H4 (cell line): ENCODE measurements at places on chromosomes 5 and 9.
A peak's percentile ranks its signal among the peaks of the same experiment; 100 is the strongest.

- no peak for DNase-seq
Observed at GRCh38 chr5:1364211-1364610, 19.3 kb upstream of the CLPTM1L start.

DNA sequence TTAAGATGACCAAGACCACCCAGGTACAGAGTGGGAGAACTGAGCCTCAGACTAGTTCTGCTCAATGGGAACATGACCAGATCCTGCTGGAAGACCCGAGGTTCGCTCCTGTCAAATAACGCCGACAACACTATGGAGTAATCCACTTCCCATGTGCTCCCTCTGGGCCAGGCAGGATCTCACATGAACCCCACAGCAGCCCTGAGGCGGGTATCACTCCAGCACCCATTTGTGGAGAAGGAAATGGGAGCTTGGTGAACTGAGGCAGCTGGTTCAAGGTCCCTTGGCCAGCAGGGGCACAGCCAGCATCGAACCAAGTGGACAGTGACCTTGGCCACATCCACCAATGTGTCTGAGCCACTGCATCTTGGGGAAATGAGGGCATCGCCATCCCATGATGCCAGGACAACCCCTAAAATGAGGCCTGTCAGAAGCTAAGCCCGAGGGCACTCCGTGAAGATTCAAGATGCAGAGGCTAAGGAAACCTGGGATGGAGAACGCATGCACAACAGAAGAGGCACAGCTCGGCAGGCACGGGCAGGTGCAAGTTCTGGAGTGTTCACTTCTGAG, 8.5 kb downstream of the ANKS6 start:
- no peak for DNase-seq

DNA sequence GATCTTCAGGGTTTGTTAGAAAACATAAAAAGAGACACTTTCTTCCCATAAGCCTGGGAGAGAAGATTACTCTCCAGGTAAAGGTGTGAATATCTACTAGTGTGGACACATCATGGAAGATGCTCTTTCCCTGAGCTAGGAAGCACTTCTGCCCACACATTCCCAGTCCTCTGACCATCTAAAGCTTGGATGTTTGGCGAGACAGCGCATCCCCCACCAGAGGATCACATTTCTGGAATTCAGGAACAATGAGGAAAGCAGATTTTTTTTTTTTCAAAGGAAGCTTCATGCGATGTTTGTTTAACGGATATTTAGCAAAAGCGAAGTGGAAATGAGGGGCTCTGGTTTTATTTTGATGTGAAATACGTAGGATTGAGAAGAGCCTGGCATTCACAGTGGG, 6.2 kb downstream of the SVEP1 start:
- DNase-seq, result no peak

DNA sequence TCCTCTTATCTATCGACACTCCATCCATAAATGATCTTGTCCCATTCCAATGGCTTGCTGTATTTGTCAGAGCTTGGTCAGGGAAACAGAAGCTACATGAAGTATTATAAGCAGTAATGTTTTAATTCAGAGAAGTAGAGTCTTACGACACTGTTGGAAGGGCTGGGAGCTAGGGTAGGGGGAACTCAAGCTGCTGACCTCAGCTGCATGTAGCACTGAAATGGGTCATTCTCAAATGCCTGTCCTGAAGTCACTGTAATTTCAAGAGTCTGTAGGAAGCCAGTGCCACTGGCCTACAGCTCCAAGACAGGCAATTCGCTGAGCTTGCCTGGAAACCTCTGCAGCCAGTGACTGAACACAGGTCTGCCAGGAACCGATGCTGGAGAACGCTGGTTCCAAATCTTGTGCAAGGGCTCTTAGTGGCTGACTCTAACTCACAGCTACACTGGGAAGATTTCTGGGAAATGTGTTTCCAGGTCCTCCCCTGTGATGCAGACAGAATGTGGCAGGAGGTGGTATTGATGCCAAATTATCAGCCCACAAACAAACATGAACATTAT, 532.4 kb downstream of the CCDC171 start:
- no peak for DNase-seq

GRCh38 chr9:99466104-99466503, 244.0 kb downstream of the SEC61B start:
- DNase-seq, result no peak

GRCh38 chr9:30522061-30522460, 1862.4 kb upstream of the ACO1 start:
- no peak for DNase-seq

DNA sequence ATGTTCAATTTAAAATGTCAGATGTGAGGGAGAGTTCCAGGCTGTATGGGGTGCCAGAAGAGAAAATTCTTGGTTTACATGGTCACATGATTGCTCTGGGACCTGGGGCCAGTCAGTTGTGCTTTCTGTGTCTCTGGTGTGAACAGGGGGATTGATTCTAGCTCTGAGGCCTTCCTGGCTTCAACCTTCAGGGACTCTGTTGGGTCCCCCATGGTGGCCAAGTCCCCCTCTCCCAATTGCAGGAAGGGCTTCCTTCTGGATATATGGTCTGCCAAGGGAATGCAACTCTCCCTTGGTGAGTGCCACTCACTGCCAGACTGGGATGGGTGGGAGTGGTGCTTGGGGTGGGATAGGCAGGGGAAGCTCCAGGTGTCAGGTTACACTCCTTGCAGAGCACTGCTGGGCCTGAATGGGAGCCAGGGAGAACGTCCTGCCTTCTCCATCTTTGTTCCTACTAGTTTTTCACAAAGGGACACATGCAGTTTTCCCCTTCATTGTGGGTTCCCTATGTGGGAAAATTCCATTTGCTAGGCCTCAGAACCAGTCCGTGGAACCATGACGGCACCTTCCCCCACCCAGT, 153.2 kb downstream of the MELK start:
- DNase-seq, result no peak

DNA sequence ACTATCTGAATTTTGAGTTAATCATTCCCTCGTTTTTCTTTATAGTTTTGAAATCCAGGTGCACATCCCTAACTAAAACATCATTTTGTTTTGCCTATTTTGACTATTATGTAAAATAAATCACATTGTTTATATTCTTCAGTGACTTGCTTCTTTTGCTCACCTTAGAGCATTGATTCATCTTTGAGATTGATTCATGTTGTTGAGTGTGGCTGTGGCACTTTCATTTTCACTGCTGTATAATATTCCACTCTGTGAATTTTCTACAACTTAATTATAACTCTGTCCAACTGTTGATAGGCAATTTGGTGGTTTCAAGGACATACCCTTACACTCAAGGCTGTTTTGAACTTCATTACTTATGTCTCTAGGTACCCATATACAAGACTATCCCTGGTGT, 12.5 kb downstream of the NKX2-5 start:
- no peak for DNase-seq

GRCh38 chr9:127880143-127880542, 2.7 kb upstream of the AK1 start:
- no peak for DNase-seq

- no peak for DNase-seq
Observed at GRCh38 chr5:59917121-59917520, 23.6 kb upstream of the PDE4D start.

DNA sequence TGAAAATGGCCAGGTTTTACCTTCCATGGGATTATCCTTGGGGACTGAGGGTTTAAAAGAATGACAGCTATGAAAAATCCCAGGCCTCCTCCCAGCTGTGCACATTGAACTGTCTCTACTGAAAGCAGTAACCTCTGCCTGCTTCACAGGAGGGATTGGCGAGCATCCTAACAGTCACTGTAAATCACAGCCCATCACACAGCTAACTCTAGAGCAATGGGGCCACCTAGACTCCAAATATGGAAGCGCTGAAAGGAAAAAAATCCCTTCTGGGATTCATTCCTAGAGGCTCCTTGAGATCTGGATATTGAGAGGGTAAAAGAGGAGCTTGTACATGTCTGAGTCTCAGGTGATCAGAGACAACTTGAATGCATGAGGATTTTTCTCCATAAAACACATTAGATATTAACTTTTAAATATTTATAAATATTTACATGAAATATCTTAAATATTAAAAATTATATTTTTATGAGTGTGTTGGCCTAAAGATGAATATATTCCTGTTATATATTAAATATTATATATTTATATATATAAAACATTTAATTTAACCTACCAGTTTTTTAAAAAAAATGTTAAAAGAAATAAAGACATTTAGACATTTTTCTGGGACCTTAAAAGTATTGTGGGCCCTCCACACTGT, 133.8 kb upstream of the SLC24A2 start:
- DNase-seq, result peak; percentile 35

DNA sequence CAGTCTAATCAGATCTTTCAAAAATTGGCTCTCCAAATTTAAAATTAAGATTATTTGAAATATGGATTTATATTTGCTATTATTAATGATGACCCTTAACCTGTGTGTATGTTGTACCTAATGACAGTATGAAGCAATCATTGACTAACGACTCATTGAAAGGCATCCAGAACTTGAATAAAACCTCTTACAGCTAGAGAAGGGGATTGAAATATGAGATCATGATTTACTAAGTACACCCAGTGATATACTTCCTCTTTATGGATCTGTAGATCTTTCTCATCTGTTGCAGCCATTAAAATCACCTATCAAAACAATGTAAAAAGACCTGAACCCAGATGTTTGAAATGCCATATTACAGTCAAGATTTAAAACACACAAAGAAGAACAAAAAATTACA, 126.5 kb downstream of the RPS23 start:
- no peak for DNase-seq

GRCh38 chr9:126411948-126412284, 85.3 kb downstream of the MVB12B start:
- no peak for DNase-seq

DNA sequence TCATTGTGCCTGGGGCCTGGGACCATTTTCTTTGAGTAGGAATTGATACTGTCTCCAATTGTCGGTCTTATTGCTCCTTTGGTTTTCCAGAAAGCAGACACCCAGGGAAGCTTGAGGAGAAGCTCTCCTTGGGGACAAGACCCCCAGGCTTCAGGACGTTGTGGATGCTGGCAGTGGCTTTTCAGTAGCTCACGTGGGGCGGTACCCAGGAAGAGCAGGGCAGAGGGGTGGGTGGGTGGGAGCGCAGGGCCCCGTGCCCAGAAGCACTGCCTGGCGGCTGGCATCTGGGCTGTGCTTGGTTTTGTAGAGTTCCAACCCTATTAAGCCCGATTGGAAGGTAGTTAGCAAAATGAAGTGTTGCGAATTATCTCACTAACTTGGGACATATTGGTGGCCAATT, 374.2 kb upstream of the IRX1 start:
- no peak for DNase-seq

DNA sequence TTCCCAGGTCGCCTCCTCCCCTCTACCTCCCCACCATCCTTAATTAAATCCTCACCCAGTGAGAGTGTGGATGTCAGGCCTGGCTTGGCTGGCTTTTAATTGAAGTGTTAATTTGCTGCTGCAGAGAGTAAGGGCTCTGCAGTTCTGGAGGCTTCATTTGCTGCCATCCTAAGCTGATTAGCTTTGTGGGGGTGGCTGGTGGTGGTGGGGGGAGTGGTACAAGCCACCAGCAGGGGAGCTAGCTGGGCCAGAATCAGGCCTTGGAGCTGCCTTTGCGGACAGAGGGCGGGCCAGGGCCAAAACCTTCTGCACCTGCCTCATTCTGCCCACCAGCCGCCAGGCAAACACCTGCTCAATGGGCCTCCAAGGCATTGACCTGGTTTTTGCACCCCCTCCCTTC, 26.8 kb upstream of the TIFAB start:
- DNase-seq, result no peak

DNA sequence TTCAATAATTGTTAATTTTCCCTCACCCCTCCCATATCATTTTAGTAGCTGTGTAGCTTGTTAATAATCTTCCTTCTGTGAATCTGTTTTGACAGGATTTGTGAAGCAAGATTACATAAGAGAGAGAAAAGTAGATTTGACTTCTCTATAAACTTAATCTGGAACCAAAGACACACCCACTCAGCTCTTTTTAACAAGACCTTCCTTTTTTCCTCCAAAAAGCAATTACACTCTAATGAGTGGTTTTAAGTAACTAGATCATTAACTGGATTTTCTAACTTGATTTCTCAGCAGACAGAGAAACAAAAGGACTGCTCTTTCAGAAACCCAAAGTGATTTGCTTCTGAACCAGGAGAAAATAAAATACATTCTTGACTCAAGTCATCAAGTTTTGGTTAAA, 21.9 kb downstream of the RFK start:
- no peak for DNase-seq

GRCh38 chr9:123555646-123556045, 199.6 kb downstream of the CRB2 start:
- no peak for DNase-seq

DNA sequence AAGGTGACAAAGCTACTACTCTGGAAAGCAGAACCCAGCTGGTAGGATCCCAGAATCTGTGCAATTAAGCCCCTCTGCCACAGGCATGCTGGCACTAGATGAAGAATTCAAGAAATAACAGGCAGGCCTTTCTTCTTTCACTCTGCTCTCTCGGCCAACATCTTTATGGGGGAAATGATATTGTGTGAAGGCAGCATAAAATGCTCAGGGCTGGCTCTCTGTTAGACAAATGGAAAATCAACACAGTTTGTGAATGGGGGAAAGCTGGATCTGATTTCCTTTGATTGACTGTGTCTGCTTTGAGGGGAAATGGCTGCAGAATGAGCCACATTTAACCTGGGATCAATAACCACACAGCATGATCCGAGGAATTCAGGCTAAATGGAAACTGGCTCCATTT, 29.1 kb upstream of the AKNA start:
- DNase-seq, result no peak

DNA sequence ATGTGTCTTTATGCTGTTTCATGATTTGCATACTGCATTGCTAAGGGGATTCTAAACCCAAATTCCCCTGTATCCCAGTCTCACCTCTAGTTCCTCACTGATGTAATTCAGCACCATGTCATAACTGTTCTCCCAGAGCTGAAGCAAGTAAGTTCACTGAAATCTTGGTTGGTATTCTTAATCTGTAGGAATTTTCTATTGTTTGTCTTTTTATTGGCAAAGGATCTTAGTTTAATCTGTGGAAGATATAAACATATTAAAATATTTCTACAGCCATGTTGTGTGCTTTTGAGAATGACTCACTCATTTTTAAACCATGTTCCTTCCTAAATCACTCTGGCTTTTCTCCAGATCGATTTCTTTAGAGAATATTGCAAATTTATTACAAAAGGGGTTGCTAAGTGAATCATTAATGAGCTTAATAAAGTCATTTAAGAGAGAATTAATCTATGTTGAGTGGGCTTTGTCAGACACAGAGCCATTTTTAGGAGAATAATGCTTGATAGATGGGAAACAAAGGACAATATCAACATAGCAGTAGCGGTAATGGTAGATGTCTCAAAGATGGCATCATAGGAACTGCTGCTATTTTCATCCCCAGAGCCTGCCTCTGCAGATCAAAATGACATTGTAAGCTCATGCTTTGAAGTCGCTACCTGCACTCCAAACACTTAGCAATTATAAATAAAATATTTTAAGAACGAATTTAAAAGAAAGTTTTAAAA, 110.0 kb downstream of the ENC1 start:
- DNase-seq, result no peak

- no peak for DNase-seq
Observed at GRCh38 chr5:76855961-76856360, 6.1 kb downstream of the S100Z start.

DNA sequence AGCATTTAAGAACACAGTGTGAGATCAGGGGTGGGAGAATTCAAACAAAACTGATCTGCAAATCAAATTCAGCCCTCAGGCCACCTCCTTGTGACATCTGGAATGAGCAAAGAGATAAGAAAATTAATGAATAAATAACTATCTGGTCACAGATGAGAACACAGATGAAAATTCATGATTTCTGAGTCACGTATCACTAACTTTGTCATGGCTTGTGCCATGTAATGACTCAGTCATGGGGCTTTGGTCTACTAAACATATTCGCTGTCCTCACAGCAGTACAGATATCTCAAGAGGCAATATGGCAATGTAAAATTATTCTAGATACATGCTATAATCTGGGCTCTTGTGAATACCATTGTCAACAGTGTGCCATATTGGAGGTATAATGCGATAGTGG, 274.4 kb downstream of the MAN2A1 start:
- no peak for DNase-seq
